ENCODE measurements at places on chromosomes 4 and X.

GRCh38 chr4:84611531-84611930, 28.6 kb downstream of the CDS1 start:
- DNase-seq, result no peak

DNA sequence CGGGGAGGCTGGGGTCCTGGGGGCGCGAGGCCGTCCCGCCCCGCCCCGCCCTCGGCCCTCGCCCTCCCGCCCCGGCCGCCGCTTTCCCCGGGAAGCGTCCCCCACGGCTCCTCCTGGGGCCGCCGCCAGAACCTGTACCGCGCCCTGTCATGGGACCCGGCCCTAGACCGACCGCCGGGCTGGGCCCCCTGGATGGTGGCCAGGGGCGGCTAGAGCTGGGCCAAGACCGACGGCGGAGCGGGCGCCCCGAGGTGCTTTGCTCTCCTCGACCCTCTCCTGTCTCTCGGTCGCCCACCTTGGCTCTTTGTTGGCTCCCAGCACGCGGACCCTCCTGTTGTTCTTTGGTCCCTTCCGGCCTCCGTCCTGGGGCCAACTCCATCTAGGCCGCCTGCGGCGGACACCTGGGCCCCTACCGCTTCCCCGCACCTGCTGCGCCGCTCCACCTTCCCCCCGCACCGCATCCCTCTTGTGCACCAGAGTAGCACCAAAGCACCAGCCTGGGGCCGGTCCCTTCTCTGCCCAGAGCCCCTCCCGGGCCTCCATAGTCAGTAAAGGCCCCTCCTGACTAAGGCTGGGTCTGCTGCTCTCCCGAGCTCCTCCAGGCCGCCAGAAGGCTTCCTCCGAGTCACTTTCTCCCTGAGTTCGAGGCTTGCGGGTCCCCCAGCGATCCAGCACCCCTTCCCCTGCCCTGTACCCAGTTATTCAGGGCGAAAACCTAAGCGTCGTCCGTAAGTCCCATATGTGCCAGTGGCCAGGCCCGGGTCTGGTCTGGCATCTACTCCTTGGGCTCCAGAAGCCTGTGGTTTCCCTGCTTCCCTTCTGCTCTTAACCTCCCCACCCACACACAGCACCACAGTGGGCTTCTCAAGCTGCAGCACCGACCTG, 587 bp downstream of the TACC3 start:
- DNase-seq, result no peak

DNA sequence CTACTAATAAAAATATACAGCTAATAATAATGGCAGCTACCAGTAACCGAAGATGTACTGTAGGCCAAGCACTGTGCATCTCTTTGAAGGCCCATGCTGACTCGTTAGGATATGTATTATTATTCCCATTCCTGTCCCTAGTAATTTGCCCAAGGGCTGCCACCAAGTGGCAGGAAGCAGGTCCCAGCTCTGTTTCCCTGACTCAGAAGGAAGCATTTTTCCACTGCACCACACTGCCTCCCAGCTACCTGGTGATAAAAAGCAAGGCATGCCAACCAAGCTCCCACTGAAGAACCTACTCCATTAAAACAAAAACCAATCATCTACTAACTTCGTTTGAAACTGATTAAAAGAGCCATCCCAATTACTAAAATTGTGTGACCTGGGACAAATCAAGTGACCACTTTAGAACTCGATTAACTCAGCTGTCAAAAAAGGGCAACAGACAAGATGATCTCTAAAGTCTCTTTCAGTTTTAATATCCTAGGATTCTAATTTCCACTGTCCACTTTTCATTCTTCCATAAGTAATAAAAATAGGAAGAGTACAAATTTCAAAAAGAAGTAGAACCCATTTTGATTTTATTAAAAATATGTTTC, 24.3 kb upstream of the PGM2 start:
- DNase-seq, result no peak

DNA sequence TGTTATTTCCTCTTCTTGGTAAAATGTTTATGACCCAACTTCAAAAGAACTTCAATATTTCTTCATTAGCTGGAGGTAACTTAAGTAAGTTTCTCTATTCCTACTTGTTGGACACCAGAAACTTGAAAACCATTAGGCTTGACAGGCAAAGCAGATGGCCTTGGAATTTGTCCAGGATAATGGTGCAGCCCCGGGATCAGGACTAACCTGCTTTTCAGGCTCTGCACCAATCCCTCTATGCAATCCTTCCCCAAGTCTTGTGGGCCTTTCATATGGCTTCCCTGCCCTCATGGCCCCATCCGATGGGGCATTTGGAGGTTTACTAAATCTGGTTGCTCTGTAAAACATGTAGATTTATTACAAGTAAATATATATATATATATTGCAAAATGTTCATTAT, 68.5 kb downstream of the SPINK2 start:
- DNase-seq, result no peak

- DNase-seq, result no peak
Observed at GRCh38 chrX:107450823-107451509, 1.5 kb downstream of the FRMPD3 start.

DNA sequence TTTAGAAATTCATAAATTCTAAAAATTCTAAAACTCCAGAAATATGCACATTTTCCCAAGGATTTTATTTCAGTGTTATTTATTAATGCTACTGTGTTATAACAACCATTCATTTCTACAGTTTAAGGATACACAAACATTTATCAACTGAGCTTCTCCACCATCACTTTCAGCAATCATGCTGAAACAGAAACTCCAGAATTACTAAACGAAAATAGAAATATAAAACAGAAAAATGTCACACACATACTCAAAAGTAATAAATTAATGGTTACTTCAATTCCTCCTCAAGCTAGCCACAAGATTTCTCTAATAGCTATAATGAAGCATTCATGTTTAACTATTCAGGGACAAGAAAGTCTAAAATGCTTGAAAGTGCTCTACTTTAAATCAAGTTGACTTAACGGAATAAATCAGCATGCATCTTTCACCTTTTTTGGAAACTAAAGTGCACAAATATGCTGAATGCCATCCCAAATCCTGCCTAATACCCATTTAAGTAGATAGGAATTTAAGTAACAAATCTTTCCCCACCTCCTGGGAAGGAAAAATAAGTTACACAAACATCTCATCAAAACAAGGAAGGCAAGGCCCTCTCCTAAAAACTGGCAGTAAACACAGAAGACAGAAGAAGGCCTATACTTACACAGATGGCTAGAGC, 563 bp downstream of the FAM13A start:
- DNase-seq, result no peak

Data from fibroblast of the conjunctiva (primary cell).